ENCODE measurements at places on chromosomes 13 and 19. TPM values are rescaled to one million over a fixed set of nuclear protein-coding genes. Genes with fewer than 3 reads are reported as not detected.

Gene SIX5
- polyA plus RNA-seq: 19.4 TPM

- no peak for DNase-seq
Measured at GRCh38 chr13:77480066-77480465, 55.4 kb upstream of the SCEL start.

DNA sequence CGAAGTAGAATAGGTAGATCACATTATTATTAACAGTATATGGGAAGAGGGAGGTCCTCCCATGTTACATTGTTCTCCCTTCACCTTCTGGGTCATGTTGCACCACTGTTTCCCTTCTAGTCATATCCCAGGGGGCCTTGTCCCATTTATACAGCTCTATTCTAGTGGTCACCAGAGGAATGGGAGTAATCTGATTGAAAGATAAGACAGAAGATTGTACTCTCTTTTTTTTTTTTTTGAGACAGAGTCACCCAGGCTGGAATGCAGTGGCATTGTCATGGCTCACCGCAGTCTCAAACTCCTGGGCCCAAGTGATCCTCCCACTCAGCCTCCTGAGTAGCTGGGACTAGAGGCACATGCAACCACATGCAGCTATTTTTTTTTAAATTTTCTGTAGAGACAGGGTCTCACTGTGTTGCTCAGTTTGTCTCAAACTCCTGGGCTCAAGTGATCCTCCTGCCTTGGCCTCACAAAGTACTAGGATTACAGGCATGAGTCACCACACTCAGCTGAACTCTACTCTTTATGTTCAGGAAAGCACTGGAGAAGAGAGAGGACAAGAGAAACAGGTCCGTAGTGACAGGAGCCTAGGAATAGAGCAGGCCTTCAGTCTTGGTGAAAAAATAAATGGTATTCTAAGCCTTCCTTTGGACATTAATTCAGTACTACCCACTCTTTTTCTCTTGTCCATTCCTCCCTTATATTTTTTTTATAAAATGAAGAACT, 4.3 kb upstream of the ZNF529 start:
- no peak for DNase-seq

DNA sequence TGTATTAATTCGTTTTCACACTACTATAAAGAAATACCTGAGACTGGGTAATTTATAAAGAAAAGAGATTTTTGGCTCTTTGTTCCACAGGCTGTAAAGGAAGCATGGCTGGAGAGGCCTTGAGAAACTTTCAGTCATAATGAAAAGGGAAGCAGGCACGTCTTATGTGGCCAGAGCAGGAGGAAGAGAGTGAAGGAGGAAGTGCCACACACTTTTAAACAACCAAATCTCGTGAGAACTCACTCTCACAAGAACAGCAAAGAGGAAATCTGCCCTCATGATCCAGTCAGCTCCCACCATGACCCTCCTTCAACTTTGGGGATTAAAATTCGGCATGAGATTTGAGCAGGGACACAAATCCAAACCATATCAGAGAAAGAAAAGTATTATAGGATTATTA, 1255.9 kb upstream of the MIR17HG start:
- DNase-seq: no peak
